ENCODE measurements at places on chromosomes 16 and 17.

- DNase-seq = no peak
These were observed 19.0 kb downstream of the PPM1D start for GRCh38 chr17:60618854-60619526.

DNA sequence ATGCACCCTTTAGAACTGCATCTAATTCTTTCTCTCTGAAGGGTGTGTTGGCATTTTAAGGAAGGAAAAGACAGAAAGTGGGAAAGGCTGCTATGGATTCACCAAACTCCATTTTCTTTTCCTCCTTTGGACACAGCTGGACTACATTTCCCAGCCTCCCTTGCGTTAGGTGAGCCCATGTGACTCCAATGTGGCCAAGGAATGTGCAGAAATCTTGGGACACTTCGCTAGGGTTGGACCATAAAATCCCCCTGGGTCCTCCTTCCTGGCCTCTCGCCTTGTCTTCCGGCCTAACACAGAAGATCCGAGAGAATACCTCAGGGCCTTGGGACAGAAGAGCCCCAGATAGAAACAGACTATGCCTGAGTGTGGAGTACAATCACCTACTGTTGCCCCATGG, 56.3 kb downstream of the ABCC12 start:
- no peak for DNase-seq

DNA sequence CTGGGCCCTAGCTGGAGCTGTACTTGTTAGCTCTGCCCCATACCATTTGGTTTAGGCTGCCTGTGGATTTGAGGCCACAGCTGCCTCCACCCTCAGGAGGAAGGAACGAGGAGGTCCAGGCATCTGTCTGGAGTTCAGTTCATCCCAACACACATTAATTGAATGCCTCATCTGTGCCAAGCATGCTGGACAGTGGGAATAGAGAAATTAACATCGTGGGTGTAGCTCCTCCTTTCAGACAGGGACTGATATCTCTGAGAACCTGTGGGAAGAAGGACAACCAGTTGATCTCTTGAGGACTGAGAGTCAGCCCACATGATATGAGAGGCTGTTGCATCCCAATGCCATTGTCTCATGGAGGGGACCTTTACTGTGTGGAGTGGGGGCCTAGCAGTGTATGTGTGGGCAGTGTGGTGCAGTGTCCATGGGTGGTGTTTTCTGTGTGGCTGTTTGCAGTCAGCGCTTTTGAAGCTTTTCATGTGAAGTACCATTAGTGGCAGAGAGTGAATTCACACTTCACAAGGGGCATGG, 29.4 kb upstream of the DDX52 start:
- no peak for DNase-seq

GRCh38 chr16:87541147-87541871, 48.5 kb upstream of the ZCCHC14 start:
- no peak for DNase-seq

DNA sequence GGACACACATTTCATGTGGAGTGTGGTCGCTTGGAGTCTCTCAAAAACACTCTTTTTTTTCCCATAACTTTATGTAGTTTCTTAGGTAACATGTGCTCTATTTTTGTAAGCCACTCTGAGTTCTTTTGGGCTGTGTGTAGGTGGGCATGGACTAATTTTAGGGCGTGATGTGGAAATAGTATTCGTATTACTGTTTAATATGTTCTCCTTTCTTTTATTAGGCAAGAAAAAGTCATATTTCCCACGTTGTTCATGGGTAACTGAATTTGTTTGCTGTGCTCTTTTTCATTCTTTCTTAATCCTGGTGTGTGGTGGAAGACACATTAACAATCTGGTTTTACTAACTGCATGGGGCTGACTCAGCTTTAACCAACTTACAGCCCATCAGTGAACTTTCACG, 27.4 kb downstream of the NDEL1 start:
- DNase-seq = no peak

GRCh38 chr17:27807567-27808470, 7.5 kb upstream of the NOS2 start:
- DNase-seq = peak; percentile 54

- no peak for DNase-seq
These were observed 30.8 kb upstream of the RPL38 start for GRCh38 chr17:74172700-74173099.

DNA sequence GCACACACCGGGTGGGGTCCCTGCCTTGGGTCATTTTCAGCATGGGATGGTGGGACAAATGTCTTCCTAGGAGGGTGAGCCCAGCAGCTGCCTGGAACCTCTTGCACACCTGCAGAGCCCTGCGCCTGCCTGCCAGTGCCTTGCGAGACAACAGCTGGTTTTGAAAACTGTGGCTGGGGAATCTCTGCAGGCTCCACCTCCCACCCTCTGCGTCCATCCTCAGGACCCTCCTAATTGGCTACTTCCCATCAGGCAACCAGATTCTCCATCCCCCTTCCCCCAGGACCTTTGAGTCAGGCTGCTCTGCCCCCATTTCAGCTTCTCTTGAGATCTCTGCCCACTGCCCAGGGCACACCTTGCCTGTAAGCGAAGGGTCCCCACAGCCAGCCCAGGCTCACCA, 26.6 kb downstream of the PEMT start:
- no peak for DNase-seq

DNA sequence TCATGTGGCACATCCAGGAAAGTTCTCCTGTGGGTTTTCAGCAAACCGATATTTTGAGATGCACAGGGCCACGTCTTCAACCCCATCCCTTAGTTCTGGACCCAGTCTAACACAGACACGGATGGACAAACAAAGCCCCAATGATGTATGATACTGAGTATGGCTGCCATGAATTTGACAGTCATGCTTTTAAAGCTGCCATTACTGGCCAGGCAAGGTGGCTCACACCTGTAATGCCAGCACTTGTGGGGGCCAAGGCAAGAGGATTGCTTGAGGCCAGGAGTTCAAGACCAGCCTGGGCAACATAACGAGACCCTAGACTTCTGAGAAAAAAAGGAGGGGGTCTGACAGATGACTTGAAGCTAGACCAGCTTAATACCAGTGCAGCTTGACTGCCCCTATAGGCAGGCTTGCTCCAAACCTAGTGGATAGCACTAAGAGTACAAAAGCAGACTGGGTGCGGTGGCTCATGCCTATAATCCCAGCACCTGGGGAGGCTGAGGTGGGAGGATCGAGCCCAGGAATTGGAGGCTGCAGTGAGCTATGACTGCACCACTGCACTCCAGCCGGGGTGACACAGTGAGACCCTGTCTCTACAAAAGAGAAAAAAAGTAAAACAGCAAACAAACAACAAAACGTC, 10.8 kb upstream of the ZNF629 start:
- no peak for DNase-seq

GRCh38 chr17:44759916-44760243, 1.1 kb downstream of the ADAM11 start:
- no peak for DNase-seq

GRCh38 chr16:10280262-10281170, 98.3 kb upstream of the GRIN2A start:
- no peak for DNase-seq

DNA sequence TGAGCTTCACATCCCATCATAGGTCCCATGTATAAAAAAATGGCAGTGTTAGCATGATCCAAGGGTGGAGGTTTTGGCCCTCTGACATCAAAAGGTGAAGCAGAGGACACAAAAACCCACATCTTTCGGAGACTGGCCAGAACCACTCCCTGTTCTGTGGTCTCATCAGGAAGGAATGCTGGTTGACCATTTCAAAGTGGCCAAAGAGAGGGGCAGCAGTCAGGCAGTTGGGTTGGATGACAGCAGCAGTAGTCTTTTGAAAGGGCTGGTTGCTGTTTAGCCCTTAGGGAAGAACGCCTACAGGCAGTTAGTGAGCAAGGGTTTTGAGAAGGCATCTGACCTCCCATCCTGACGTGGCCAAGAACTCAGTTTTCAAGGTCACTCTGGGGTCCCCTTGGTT, 40.5 kb downstream of the LCMT1 start:
- DNase-seq = no peak

- DNase-seq = no peak
These were observed 11.3 kb upstream of the RASD1 start for GRCh38 chr17:17507465-17508011.

- DNase-seq = peak; percentile 27
These were observed 98.6 kb downstream of the USP22 start for GRCh38 chr17:20944014-20944865.

- DNase-seq = no peak
These were observed 307.5 kb upstream of the SALL1 start for GRCh38 chr16:51458356-51459140.

DNA sequence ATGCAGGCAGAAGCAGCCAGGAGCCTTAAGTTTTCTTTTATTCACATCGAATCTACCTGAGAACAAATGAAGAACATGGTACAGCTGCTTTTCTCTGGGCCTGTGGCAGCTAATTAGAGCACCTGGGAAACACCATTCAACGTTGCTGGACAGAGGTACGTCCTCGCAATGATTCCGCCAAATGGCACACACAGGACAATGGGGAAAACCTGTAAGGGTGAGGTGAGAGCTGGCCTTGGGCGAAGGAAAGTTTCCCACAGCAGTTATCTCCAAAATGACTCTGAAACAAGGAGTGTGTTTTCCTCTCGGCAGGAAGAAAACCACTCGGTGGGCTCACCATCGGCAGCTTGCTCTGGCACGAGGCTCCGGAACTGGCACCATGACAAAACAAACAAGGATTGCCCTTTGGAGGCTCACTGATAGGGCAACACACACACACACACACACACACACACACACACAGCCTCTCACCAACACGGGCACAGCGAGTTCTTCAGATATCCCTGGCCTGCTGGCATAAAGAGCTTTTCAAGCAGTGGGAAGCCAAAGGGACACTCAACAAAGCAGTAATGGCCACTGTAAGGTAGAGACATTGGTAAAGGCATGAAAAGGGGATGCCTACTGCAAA, 73.7 kb downstream of the ZFHX3 start:
- DNase-seq = no peak

DNA sequence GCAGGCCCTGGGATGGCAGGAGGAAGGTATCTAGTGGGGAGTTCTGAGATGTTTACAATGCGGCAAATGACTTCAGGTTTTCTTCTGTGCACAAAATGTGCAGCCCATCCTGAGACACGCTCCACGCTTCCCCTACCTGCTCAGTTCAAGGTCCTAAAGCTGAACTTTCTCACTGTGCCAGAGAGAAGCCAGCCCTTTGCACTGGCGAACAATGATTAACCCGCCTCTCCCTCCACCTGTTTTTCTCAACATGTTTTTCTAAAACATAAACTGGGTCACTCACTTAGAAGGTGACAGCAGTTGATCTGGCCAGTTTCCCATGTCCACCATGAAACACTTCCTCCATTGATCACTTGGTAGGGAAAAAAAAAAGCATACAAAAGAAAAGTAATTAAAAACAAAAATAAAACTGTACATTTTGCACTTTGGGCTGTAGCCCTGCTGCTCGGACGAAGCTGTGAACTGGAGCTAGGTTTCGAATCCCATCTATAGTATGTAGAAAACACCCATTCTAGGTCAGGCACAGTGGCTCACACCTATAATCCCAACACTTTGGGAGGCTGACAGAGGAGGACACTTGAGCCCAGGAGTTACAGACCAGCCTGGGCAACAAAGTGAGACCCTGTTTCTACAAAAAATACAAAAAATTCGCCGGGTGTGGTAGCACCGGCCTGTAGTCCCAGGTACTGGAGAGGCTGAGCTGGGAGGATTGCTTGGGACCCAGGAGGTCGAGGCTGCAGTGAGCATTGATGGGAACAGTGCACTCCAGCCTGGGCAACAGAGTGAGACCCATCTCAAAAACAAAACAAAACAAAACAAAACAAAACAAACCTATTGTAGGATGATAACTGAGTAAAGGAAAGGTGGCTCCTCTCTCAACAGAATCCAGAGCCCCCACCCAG, 6.1 kb upstream of the G6PC1 start:
- no peak for DNase-seq

- DNase-seq = no peak
These were observed 10.3 kb upstream of the RARA start for GRCh38 chr17:40298726-40299125.

GRCh38 chr16:30470170-30470512, 2.4 kb upstream of the ITGAL start:
- no peak for DNase-seq

GRCh38 chr17:37527249-37527851, 37.7 kb downstream of the DUSP14 start:
- peak; percentile 18 for DNase-seq

DNA sequence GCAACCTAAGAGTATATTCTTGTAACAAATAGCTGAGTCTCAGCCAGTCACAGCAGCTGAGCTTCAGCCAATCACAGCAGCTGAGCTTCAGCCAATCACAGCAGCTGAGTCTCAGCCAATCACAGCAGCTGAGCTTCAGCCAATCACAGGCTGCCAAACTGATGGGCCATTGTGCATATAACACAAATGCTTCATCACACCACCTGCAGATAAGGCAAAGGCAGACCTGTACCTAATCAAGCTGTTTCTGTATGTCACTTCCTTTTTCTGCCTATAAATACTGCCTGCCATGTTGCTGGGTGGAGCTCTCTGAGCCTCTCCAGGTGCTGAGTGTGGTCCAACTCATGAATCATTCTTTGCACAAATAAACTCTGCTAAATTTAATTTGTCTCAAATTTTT, 19.9 kb downstream of the MYH13 start:
- DNase-seq = no peak

- DNase-seq = no peak
These were observed 2.4 kb upstream of the FOXL1 start for GRCh38 chr16:86575754-86576557.

DNA sequence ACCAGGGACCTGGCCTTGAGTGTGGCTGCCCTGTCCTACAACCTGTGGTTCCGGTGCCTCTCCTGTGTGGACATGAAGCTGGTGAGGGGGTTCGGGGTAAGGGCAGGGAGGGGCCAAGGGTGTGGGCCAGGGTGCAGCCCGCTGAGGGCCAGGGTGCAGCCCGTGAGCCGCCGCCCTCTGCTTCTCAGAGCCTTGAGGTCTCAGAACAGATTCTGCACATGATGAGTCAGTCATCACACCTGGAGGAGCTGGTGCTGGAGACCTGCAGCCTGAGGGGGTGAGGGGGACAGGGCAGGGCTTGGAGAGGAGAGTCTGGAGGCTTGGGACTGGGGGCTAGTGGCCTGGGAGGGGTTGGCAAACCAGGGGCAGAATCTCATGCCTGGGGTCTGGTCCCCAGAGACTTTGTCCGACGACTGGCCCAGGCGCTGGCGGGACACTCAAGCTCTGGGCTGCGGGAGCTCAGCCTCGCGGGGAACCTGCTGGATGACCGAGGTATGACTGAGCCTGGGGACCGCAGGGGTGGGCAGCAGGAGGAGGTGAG, 2.2 kb downstream of the CARMIL2 start:
- no peak for DNase-seq

- DNase-seq = peak; percentile 81
These were observed 38.9 kb downstream of the PLCG2 start for GRCh38 chr16:81817789-81818567.
